Muscle of leg (tissue), 16 donors: ENCODE measurements at places on chromosomes 5 and 9. TPM values are rescaled to one million over a fixed set of nuclear protein-coding genes. Genes with fewer than 3 reads are reported as not detected.

DNA sequence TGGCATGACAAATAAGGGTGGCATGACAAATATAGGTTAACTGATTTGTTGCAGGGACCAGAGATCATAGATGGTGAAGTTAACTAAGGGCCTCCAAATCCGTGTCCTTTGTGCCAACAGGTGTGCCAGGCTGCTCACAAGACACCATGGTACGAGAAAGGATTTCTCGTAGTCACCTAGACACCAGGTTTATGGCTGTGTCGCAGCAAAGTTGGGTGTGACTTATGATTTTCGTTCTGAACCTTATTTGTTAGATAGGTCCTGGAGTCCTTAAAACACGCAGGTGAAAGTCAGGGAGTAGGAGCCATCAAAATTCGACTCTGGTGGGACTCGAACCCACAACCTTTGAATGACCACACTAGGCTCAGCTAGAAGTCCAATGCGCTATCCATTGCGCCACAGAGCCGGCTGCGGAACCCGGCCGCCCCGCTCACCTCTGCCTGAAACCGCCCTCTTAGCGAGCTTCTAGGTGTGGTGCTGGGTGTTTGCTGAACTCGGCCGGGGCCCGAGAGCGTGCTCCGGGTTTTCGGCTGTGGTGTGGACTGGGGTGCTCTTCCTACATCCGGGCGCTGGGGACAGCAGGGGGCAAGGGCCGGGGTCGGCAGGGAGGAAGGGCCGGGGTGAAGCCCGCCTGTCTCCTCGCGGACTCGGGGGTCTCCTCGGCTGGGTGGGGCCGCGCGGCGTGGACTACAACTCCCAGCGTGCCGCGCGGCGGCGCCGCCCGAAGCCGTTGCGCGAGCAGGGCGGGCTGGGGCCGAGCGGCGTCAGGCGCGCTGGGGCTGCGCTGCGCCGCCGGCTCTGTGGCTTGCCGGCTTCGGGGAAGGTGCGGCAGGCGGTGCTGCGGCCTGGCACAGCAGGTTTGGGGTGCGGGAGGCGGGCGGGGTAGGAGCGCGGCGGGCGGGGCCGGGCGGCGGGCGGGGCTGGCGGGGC lies at the start of gene SLC27A4:
Gene SLC27A4, plus strand, starts transcription at position 767 of the 930 bp plus-strand sequence. CDS start 2,606 bp downstream, outside the sequence.
- peaks cover 29% of the 10 kb centered on the region for H3K36me3 ChIP-seq
- peak within 1 kb of the TSS; percentile 85 for H3K4me3 ChIP-seq
- DNase-seq, result peak; percentile 82
- peaks cover 11% of the 10 kb centered on the region for H3K4me1 ChIP-seq
- peak within 1 kb of the TSS; percentile 51 for H3K27ac ChIP-seq
- no peaks in the 10 kb centered on the region for H3K27me3 ChIP-seq

DNA sequence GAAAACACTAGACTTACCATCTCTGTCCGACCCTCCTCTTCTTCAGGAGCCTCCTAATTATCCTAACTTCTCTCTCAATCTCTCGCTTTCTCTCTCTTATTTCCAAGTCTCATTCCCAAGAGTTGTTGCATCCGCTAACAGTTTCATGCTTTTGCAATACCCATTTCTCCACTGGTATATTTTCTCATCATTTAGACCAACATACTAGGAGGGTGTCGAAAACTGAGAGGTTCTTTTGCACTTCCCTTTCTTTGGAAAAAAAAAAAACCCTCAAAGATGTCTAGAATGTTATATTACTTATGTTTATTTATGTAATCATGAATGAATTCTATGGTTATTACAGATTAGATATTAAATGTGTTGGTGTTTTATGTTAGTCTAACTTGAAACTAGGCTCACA lies 35.9 kb downstream of the SPZ1 start:
- H3K27me3 ChIP-seq, result no peaks in the 10 kb centered on the region
- DNase-seq, result no peak
- no peak overlapping the region for H3K4me3 ChIP-seq

KIF4B gene
- under 0.01 TPM for total RNA-seq

GRCh38 chr9:129584136-129584535 lies 36.8 kb downstream of the C9orf50 start:
- no peak overlapping the region for H3K27ac ChIP-seq
- no peaks in the 10 kb centered on the region for H3K36me3 ChIP-seq
- no peak overlapping the region for H3K4me3 ChIP-seq
- peaks cover 18% of the 10 kb centered on the region for H3K4me1 ChIP-seq
- DNase-seq, result peak; percentile 91

ITGA2 gene
- 27.7 TPM for total RNA-seq

CDC25C gene
- 4.0 TPM for total RNA-seq

DNA sequence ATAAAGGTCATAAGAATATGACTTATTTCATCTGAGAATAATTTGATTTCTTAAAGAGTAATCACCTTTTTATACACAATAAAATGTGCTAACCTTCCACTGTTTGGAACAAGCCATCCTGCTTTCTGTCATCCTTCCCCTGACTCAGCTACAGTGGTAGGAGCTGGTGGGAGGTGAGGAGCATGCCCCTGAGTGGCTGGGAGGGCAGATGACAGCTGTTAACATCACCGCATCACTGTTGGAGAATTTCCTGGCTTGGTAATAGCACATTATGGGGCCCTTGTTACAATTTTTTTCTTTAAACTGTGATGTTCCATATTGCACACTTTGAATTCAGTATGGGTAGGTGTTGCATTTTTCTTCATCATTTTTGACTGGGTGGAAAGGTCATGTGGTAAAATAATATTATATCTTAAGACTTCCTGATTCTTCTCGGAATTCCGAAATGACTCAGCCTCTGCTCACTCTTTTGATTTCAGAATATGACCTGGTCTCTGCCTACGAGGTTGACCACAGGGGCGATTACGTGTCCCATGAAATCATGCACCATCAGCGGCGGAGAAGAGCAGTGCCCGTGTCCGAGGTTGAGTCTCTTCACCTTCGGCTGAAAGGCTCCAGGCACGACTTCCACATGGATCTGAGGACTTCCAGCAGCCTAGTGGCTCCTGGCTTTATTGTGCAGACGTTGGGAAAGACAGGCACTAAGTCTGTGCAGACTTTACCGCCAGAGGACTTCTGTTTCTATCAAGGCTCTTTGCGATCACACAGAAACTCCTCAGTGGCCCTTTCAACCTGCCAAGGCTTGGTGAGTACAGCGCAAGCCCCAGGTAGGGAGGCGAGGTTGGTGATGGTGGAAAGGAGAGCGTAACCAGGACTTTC lies 5.8 kb downstream of the ADAMTS16 start:
- DNase-seq, result no peak
- no peak overlapping the region for H3K4me3 ChIP-seq
- peaks cover 4% of the 10 kb centered on the region for H3K27me3 ChIP-seq
- peaks cover 3% of the 10 kb centered on the region for H3K4me1 ChIP-seq
